Fibroblast of skin of abdomen (primary cell): ENCODE measurements at places on chromosomes 5 and 9.
A peak's percentile ranks its signal among the peaks of the same experiment; 100 is the strongest.

DNA sequence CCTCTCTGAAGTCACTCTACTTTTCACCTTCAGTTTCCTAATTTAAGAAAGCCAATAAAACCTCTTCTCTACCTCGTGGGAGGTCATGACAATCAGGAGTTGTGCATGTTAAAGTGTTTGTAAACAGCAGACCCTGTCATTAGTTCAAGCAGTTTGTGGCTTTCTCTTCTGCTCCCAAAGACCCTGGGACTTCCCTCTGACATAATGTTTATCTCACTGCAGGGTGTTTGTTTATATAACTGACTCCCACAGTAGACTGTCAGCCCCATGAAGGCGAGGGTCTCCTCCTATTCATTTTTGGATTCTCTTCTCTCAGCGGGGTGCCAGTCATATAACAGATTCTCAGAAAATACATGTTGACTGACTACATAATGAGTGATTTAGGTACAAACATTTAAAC is 360.0 kb upstream of the ZNF462 start:
- no peak for DNase-seq

GRCh38 chr5:143561219-143561618 is 157.7 kb upstream of the NR3C1 start:
- no peak for DNase-seq

- peak; percentile 79 for DNase-seq
Observed at GRCh38 chr9:27088981-27089380, 20.0 kb upstream of the TEK start.

- no peak for DNase-seq
Observed at GRCh38 chr5:9447691-9448090, 98.2 kb downstream of the SEMA5A start.

DNA sequence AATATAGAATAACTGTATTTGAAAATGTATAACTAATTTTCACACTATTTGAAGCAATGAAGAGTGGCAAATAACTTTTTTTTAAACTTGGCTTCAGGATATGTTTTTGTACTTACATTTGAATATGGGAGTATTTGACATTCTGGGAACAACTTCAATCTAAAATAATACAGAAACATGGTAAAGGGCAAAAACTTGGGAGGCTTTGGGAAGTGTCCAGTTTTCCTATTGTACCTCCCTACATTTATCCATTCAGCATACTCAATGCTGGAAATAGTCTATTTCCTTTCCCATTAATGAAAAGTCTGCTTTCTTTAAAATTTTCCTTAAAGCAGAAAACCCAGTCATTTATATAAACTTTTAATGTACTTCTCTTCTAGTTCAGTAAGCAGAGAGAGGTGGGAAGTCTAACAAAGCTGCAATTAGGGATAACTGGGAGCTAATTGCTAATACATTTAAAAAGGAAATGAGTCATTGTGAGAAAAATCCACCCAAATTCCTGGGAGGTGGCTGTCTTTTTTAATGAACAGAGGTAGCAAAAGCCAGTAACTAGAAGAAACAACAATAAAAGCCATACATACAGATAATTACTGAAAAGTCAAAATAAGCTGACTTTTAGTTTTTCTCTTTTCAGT is 128.8 kb downstream of the FBN2 start:
- DNase-seq = no peak

GRCh38 chr5:129991780-129992179 is 87.5 kb downstream of the CHSY3 start:
- no peak for DNase-seq
